Myocyte (in vitro differentiated cells): ENCODE measurements at places on chromosomes 5 and 9.

GRCh38 chr9:111916234-111916645 lies 19.6 kb downstream of the UGCG start:
- no peak for DNase-seq

DNA sequence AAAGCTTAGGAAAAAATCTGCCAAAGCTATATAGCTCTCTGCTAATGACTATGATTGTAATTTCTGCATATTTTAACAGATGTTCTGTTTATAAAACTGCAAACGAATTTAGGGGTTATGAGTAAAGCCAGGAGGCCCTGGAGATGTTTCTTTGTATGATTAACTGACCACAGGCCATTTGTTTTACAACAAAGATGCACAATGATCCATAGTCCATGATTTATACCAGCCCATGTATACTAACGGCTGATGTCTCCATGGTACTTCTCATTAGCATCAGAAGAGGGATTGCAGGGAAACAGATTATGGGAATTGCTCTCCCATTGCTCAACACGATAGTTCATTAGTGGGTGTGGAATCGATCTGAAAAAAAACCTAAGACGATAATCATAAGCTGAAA lies 78.9 kb downstream of the PPP2R2B start:
- no peak for DNase-seq

DNA sequence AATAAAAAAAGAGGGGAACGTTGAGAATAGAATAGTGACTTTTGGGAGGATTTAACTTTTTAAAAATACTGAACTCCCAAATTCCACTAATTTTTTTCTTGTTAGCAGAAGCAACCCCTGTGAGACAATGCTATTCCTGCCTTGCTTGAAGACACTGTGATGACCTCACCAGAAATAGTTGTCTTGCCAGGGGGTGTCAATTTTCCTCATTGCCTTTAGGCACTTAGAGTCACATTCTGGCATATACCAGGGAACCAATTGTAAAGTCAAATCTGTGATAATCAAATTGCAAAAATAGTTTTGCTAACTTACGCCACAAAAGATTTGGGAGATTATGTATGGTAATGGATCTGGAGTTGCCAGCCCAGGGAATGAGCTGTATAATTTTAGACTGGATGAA lies 42.8 kb upstream of the RPS23 start:
- no peak for DNase-seq

DNA sequence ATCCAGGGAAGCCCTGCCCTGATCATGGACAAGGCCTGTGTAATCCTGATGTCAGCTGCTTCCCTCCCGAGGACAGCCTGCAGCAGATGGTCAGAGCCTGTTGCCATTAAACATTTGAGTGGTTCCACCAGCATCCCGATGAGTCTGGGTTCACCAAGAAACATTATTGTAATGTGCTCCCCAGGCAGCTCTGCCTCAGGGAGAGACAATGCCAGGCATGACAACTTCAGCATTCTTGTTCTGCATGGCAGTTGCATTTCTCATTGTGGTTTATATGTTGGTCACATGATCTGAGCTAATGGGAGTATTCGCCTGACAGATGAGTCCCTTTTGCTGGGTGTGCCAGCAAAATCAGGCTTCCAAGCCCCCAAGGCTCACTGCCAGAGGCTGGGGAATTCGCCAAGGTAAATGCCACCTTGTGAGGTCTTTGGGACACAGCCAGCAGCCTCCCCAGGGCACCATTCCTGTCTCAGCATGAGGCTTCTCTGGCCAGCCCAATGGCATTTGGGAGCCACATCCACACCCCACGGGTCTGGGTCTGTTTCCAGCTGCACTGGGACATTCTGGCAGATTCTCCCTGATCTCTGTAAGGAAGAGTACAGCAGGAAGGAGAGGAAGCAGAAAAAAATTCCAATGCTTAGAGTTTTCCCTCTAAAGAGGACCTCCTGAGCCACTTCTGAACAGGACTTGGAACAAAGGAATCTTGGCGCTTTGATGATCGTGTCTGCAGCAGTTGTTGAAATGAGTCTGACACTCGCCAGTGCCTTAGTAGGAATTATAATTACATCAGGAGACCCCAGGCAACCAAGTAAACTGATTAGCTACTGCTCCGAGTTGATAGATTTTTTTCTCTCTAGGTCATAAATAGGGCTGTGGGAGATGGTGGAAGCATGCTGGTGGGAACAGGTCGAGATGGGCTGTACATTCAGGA lies 18.7 kb downstream of the KCNIP1 start:
- peak; percentile 86 for DNase-seq

GRCh38 chr9:136031094-136031493 lies 64.0 kb downstream of the NACC2 start:
- DNase-seq, result no peak

DNA sequence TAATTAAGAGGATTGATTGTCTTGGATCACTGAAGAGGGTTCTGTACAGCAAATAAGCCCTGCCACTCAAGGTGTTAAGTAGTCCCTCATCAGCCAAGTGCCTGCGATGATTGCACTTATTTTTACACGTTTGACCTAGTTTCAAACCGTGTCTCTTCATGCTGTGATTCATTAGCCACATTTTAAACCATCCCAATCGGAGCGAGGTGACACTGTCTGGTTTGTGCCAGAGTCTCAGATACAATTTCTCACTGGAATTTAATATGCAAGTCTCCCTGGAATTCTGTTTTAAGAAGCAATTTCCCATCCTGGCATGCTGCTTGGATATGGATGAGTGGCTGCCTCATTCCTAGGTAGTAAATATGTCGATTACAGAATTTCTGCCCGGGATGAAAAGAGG lies 1.6 kb downstream of the INSYN2B start:
- DNase-seq, result no peak

GRCh38 chr9:108996643-108997042 lies 16.7 kb downstream of the CTNNAL1 start:
- DNase-seq, result no peak

- no peak for DNase-seq
These were observed 8.0 kb downstream of the LRRC26 start for GRCh38 chr9:137161558-137162486.
